ENCODE measurements at places on chromosomes 4 and X.

- no peak for DNase-seq
Observed at GRCh38 chrX:93468075-93468474, 205.3 kb downstream of the NAP1L3 start.

- no peak for DNase-seq
Observed at GRCh38 chr4:138400543-138400942, 158.4 kb upstream of the SLC7A11 start.

DNA sequence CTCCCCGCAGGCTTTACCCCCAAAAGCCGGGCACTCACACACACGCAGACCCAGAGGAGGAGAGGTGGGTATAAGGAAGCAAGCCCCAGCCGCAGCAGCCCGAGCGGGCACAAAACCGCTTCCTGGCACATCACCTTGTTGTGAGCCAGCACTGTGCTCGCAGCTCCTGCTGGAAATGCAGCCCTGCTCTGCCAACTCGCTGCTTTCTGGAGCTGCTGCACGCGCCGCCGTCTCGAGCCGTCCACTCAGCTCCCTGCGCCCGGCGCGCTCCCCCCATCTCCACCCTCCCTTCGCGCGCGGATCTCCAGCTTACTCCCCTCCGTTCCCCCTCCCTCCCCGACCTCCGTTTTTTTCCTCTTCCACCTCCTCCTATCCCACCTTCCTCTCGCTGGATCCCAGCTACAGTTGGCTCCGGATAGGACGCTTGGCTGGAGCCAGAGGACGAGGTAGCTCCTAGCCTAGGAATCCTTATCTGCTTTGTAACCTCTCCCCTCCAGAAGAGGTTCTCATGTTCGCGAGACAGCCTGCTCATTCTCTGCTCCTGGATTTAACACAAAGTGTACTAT lies at the start of gene SPOCK3:
Gene SPOCK3 (minus strand): TSS at position 179 of the 566 bp plus-strand sequence.
- peak; percentile 48 for DNase-seq

DNA sequence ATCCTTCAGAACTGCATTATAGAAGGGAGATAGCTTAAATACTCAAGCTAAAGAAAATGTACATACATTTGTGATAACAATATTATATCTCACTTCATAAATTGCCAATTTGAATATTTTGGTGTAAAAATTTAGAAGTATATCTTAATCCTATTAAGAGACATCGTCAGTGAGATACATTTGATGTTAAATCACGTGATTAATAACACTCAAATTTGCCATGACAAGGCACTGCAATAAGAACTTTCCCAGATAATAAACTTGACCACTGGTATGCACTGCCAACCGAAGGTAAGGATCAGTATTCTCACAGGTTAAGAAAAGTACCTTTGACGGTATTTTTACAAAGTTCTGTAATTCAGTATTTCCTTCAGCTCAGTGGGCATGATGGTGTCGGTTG lies 764.7 kb upstream of the FRG1 start:
- no peak for DNase-seq

Measured in NCI-H1417 treated with DMSO at 0.1 percent for 48 hours (cell line).